ENCODE measurements at places on chromosomes 5 and 9.
A peak's percentile ranks its signal among the peaks of the same experiment; 100 is the strongest.

DNA sequence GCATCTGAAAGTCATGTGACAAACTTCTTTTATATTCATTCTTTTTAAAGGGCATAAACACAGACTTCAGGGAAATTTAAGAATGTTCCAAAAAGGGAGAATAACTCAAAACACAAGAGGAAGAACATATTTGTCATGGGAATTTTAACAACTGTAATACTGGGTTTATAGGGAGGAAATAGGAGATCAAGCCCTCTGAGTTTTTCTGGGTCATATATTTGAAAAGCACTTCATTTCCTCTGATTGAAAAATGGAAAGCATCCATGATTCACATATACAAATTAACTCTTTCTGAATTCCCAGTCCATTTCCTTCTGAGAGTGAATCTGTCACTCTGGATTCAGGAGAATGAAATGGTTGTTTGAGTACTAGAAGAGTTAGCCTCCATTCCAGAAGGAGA lies 26.8 kb downstream of the LURAP1L start:
- no peak for DNase-seq

DNA sequence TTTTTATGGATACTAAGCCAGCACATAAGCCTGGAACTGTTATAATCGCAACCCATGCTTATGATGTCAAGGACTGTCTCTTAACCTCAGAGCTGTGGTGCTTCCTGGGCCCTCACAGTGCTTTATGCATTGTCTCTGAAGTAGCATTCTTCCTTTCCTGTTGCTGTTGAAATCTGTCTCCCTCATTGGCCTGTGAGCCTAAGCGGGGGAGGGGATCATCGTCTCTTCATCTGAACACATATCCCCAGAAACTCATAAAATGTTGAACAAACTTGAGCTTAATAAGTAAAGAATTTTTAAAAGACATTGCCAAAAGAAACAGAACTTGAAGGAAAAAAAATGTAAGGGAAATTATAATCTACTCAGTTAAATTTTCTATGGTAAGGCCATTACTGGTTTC lies 80.3 kb downstream of the SGCD start:
- DNase-seq = no peak

DNA sequence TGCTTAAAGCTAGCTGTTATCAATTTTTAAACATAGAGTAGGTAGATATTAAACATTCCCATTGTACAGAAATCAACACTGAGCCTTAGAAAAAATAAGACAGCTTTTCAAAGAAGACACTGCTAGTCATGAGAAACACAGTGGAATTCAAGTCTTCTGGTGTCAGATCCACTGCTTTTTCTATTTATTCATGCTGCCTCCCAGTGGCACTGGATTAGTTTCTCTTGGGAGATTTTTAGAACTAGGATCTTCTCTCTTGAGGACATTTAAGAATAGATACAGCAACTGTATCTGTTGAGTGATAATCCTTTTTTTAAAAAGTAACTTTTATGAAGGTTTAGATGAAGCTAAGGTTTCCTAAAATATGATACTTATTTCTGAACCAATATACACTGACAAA lies 1635.4 kb upstream of the C9orf72 start:
- no peak for DNase-seq

GRCh38 chr5:5288201-5288600 lies 134.3 kb upstream of the ICE1 start:
- no peak for DNase-seq

- DNase-seq = no peak
Measured at GRCh38 chr9:22041775-22042174, 32.7 kb upstream of the CDKN2B start.

DNA sequence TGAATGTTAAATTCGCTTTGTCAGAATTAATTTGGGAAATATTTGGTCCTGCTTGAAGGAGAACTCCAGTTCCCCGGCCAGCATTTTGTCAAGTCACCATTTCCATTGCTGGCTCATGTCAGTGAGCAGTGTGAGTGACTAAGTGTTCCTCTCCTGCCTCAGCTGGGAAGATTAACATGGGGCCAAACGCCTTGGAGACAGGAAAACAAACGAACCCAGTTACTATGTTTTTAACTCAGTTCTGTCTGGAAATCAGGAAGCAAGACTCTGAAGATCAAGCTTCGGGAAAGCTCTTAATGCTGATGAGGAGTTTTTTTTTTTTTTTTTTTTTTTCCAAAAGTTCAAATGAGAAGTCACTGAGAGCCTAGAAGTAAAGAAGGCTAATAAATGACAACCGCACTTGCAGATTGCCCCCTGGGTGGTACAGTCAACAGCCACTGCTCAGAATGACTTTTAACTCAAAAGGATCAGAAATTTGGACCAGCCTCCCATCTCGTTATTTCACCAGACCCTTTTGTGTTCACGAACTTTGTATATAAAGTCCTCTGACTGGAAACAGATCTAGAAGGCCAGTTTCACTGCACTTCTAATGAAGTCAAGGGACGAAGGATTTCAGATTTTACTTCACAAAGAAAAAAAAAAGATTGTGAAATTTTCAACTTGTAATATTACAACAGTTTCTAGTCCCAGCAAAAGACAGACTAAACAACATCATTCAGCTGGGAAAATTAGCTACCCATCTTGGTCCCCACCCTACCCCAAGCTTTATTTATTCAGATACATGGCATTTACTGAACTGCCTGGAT lies 121.3 kb downstream of the LHFPL2 start:
- peak; percentile 70 for DNase-seq

DNA sequence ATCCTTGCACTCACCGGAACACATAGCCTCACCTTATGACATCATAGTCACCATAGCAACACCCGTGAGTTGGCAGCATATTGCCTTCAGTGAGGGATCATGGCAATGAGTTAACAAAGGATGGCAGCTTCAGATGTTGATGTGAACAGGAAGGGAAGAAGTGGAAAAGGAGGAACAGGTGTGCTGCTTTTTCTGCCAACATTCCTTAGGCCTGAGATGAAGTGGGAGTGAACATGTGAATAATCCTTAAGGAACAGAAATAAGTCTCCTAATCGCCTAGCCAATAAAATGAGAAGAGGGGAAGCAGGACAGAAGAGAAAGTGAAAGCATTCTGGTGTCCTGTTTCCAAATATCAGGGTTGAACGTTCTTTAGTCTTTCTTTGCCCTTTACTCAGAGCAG lies 360.0 kb downstream of the BRINP1 start:
- DNase-seq = no peak

GRCh38 chr5:7856855-7857254 lies 5.9 kb upstream of the CFAP90 start:
- peak; percentile 79 for DNase-seq

DNA sequence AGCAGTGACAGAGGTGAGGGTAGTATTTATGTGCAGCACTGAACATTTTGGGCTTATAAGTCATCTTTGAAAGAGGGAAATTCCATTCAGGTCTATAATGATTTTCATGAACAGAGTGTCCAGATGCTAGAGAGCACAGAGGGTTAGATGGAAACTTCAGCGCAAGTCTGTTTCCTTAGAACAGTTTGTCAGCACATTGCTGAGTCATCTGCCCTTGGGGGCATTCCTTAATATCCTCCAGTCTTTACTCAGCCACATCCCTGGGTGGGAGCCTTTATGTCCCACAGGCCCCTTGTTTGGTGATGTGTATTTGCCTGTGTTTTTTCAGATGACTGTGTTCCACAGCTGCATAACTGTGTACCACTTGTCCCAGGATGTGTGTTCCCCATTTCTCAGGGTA lies 138.5 kb upstream of the S1PR3 start:
- DNase-seq = no peak

DNA sequence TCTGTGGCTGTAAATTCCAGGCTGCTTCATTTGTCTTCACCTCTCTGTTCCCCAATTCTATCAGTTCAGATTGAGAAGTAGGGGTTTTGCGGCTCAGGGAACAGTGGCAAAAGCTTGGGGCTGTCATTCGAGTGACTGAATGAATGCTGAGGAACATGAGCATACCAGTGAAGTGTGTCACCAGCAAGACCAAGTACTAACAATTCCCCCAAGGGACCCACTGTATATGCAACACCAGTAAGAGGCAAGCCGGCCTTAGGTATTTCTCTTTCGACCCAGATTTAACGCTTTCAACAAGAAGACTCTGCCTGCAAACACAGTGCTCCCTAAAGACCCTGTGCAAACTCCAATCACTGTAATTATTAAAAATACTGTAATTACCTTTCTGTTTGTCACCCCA lies 25.8 kb downstream of the KLHL3 start:
- DNase-seq = peak; percentile 32

- no peak for DNase-seq
Measured at GRCh38 chr9:108093773-108094675, 604.5 kb upstream of the KLF4 start.

- DNase-seq = peak; percentile 53
Measured at GRCh38 chr9:123348317-123348992, 7.5 kb upstream of the CRB2 start.

GRCh38 chr9:74282526-74283253 lies 214.4 kb upstream of the RORB start:
- DNase-seq = no peak
